Muscle of arm (tissue), 14 donors: ENCODE measurements at places on chromosomes 7 and 10.
A peak's percentile ranks its signal among the peaks of the same experiment; 100 is the strongest.

DNA sequence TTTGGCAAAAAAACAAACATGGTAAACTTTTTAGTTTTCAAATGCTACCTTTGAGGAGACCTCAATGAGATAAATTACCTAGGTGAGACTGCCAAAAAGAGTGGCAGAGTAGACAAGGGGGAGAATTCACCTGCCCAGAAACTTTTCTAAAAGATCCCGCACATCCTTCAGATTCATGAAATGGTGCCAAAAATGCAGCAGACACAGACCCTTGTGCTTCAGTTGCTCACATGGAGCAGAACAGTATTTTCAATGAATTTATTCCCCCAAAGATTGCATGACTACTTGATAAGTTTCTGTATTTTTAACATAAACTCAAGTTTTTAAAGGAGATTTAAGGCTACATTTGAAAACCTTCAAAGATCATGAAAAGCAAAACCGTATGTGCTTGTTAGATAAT, 270.0 kb downstream of the TRIL start:
- DNase-seq: no peak

GRCh38 chr7:18225067-18225466, 197.4 kb upstream of the PRPS1L1 start:
- DNase-seq: no peak

GRCh38 chr10:7986851-7987250, 67.6 kb upstream of the GATA3 start:
- DNase-seq: no peak

DNA sequence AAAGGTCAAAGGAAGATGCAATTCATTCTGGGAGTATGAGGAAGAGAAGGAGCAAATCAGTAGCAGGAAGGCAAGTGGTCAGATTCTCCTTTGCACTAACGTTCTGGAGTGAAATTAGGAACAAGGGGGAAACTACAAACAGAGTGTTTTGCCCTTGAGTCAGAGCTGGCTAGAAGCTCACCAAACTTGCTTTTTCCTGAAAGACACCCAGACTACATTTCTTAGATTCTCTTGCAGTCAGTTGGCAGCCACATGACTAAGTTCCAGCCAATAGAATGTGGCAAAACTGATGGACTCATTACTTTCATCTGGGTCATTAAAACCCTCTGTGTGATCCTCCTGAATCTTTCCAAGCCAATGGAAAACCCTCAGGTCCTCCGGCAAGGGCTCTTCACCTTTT, 18.6 kb upstream of the DLX5 start:
- DNase-seq: no peak

DNA sequence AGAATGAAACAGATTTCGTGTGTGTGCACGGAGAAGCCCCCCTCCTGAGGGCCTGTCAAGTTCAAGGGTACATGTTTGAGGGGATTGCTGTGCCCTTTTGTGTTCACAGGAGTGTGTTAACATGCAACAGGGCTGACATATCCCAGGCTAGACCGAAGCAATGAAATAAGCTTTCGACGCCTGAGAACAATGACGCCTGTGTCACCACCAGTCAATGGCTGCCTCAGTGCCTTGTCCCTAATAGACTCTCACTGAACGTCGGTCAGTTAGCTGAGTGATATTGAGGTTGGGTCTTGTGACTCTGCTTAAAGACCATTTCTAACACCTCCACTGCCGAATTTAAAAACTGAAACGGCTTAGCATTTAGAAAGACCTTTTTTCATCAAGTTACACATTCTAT, 175.2 kb upstream of the TCF7L2 start:
- DNase-seq: no peak

- no peak for DNase-seq
Observed at GRCh38 chr7:27994639-27995038, 186.0 kb downstream of the JAZF1 start.

DNA sequence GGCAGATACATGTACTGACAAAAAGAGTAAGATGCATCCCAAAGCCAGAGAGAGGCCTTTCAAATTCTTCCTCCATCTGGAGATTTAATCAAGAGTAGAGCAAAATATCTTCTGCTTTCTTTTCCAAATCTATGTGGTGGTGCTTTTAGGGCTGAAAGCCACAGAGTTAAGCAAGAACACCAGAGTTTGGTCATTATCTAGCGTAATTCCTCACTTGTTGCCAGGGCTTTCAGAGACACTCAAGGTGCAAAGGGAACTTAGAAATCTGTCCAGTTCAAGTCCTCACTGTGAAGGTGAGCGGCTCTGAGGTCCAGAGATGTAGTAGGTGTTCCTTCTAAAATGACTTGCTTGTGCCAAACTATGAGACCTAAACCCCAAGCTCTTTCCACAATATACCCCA, 10.9 kb upstream of the NFE2L3 start:
- no peak for DNase-seq

DNA sequence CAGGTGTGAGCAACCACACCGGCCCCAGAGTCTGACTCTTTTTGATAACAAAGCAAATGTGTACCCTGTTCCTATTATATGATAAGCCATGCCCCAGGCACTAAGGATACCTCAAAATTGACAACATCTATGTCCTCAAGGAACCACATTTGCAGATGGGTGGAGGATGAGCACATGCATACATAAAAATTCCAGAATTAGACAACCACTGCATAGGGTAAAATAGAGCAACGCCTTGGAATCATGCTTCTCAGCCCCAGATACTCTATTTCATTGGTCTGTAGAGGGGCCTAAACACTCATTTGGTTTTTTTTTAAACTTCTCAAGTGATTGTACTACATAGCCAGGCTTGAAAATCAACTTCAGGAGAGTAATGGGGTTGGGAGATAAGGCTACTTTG, 78.7 kb downstream of the SLC25A13 start:
- DNase-seq: no peak

DNA sequence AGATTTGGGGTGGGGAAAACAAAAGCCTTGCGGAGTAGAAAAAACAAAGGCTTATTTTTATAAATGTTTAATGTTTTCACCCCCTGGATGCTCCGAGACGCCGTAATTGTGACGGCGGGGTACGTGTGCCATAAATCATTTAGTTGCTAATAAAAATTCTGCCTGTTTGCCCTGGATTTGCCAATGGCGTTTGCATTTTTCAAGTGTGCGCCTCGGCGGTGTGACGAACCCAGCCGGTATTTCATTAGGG, 2.5 kb upstream of the TNRC18 start:
- peak; percentile 38 for DNase-seq

DNA sequence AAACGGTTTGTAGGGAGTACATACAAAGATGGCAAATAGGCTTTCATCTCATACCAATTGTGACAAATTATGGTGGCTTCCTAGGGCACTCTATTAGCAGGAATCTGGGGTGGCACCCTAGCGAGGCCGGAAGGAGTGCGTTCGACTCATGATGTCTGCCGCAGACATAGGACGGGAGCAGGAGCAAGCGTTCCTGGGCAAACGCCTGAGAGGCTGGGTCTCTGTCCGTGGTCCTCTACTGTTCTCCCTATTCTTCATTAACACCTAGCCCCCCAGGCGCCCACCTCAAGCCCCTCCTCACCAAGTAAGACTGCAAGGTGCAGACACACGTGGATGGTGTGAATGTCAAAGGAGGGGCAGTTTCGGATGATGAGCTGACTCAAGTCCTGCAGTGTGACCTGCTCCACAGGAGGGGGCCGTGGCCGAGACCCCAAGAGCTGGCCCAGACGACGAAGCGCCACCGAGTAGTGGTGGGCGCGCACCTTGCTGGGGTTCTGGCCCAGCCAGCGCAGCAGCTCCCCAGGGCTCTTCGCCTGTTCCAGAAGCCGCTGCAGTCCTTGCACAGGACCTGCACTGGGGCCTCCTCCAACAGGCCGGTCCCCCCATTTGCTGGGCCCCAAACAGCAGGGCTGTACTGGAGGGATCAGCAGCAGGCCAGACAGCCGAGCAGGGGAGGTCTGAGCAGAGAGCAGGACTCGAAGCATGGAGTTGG, 1.3 kb downstream of the FASTK start:
- no peak for DNase-seq

DNA sequence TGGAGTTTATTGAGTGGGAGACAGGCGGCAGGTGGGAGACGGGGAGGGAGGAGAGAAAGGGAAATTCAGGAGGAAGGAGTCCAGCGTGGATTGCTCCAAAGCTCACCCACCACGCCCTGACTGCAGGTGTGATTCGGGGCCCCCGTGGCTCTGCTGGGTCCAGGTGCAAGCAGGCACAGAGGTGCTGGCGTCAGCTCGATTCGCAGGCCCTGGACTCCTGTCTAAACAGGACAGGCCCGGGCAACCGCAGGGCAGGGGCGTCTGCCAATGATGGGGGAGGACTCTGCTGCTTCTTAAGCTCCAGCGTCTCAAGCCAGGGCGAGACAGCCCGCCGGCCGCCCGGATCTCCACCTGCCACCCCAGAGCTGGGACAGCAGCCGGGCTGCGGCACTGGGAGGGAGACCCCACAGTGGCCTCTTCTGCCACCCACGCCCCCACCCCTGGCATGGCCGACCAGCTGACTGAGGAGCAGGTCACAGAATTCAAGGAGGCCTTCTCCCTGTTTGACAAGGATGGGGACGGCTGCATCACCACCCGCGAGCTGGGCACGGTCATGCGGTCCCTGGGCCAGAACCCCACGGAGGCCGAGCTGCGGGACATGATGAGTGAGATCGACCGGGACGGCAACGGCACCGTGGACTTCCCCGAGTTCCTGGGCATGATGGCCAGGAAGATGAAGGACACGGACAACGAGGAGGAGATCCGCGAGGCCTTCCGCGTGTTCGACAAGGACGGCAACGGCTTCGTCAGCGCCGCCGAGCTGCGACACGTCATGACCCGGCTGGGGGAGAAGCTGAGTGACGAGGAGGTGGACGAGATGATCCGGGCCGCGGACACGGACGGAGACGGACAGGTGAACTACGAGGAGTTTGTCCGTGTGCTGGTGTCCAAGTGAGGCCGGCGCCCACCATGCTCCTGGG, at the start of gene CALML3:
Gene CALML3, plus strand, starts transcription at position 321 of the 920 bp plus-strand sequence. Its CDS starts 125 bp downstream, at position 446.
- no peak for DNase-seq

DNA sequence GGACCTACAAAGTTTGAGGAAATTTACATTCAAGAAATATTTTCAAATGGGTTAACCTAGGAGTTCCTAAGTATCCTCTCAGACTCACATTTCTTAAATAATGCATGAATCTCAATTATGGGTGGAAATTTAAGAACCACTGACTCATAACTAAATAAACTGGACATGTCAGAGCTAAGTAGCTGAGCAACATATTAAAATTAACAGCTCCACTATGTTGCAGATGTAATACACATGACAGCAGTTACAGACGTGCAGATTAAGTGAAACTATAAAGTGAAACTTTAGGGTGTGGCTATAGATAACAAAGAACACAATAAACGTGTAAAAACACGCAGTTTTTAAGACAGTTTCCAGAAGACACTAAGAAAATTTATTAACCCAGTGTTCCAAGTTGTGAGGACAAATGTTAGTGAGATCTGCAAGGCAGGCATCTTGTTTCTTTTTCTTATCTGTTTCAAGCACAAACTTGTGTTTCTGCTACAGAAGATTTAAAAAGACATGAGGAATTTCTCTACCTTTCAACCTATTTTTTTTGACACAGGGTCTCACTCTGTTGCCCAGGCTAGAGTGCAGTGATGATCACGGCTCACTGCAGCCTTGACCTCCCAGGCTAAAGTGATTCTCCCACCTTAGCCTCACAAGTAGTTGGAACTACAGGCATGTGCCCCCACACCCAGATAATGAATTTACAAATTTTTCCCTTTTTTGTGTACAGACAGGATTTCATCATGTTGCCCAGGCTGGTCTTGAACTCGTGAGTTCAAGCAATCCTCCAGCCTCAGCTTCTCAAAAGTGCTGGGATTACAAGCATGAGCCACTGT, 25.3 kb downstream of the DNMBP start:
- no peak for DNase-seq

- no peak for DNase-seq
Observed at GRCh38 chr10:5888351-5888750, 1.3 kb downstream of the ANKRD16 start.

- DNase-seq: no peak
Observed at GRCh38 chr10:7756360-7756992, 31.3 kb downstream of the KIN start.

GRCh38 chr10:11161096-11161495, 143.4 kb downstream of the CELF2 start:
- no peak for DNase-seq

- no peak for DNase-seq
Observed at GRCh38 chr10:95788830-95789229, 32.9 kb downstream of the ENTPD1 start.

GRCh38 chr7:64999165-65000004, 7.1 kb downstream of the ERV3-1 start:
- DNase-seq: no peak
